Progenitor cell of endocrine pancreas (in vitro differentiated cells): ENCODE measurements at places on chromosomes 3 and 15.
A peak's percentile ranks its signal among the peaks of the same experiment; 100 is the strongest.

- no peak for DNase-seq
Measured at GRCh38 chr3:41323467-41324155, 124.3 kb downstream of the CTNNB1 start.

DNA sequence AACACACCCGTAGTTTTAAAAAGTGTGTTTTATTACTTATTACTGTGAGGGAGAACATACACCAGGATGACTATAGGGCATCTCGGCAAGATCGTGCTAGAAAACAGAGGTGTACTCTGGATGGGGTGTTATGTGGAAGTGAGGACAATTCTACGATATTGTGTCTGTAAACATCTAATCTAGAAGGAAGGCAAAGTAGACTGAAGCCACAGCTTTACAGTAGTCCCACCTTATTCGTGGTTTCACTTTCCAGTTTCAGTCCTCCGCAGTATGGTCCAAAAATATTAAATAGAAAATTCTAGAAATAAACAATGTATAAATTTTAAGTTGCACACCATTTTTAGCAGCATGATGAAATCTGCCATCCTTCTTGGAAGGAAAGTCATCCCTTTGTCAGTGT is 277.9 kb downstream of the UNC13C start:
- DNase-seq: no peak

DNA sequence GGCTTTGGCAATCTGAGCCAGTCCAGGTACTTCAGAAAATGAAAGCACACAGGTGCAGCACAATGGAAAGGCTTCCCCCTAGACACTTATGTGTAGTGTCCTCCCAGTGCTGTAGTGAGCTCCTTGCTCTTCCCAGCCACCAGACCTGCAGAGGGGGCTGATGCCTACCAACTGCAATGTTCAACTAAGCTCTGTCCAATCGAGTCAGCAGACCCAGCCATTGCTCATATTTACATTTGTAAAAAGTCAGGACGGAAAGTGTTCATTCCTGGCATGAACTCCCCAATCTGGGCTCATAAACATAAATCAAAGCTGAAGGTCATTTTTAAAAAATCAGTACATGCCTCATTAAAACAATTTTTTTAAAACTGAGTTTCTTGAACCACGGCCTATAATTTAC is 73.0 kb downstream of the FOXP1 start:
- DNase-seq: no peak

- DNase-seq: no peak
Measured at GRCh38 chr3:193714523-193715137, 121.6 kb downstream of the OPA1 start.

- no peak for DNase-seq
Measured at GRCh38 chr3:119469418-119470189, 841 bp downstream of the POGLUT1 start.

- peak; percentile 70 for DNase-seq
Measured at GRCh38 chr15:25437777-25438600, 835 bp downstream of the UBE3A start.
